CD4-positive, alpha-beta T cell treated with Interleukin-21 for 1 hour (primary cell): ENCODE measurements at places on chromosomes 3 and 15.

DNA sequence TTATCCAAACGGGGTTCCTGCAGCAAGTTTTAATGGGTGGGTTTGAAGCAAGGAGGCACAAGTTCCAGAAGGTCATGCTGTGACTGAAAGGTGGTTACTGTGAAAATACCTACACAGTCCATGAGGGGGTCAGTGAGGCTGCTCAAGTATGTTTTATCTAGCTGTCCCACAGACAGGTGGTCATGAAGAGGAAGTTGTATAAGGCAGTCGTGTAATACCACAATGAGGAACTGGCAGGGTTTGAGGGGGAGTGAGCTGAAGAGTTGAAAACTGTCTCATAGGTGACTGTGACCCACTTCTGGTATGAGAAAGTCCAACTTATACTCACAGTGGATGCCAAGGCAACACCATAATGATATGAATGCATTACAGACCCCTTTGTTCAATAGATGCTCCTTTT, 856.8 kb downstream of the OTOL1 start:
- DNase-seq: no peak

DNA sequence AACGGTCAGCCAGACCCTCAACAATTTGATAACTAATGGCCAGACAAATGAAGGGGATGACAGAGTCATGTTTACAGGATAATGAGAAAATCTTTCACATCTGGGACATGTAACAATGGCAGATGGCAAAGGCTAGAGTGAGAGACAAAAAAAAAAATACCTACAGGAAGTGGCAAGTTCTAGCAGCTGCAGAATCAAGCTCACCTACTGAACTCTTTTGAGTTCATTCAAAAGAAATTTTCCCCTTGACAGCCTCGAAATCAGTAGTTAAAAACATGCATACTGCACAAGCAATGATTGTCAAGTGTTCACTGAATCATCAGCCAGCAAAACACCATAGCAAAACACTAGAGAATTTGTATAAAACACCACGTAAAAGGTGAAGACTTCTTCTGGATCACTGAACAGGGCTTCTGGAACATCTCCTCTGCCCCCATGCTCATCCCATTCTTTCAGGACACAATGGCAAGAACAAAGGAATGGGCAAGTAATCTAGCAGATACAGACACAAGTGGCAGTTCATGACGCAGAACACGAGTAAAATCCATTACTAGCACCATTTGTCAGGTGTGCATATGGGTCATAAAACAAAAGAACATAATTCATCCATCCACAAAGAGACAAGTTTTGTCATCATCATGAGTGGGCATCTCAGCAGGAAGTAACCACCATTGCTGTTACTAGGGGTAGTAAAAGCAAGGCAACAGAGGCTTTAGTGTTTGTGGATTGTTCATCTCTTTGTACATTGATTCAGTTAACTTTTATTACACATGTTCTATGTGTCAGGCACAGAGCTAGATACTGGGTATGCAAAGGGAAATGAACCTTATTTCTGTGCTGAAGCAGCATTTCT, 13.8 kb upstream of the KCNMB2 start:
- no peak for DNase-seq

DNA sequence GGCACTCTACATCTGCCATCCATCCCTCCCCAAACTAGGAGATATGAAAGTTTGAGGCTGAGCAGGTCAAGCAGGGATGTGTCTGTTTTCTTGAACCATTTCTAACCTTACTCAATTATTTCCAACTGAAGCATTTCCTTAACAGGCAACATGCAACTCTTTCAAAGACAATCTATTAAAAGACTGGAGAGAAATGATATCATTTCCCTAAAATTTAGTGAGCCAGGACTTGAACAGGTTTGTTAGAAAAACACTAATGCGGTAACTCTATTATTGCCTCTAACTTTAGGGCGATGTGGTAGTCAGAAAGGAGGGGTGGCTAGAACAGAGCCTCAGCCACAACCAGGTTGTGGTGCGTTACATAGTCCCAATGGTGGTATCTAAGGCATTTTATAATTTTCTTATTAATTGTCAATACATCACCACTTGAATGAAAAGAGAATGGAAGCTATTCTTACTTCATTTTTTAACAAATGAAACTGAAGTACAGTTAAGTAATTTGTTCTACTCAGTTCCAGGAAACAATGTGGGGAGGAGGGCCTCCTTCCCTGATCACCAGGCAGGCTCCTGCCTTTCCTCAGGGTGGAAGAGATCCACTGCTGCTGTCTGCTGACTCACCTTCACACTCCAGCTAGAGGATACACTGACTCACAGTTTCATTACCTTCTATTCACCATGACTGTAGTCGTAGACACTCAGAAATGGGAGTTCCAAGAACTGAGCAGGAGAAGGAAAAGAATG, 22.8 kb downstream of the MYO1E start:
- DNase-seq: no peak

- no peak for DNase-seq
Observed at GRCh38 chr3:8525893-8526292, 24.3 kb downstream of the LMCD1 start.

GRCh38 chr15:32029409-32029861, 880 bp upstream of the CHRNA7 start:
- no peak for DNase-seq

GRCh38 chr3:13509816-13510192, 29.7 kb downstream of the HDAC11 start:
- DNase-seq: no peak

GRCh38 chr3:139378587-139379241, 10.7 kb downstream of the COPB2 start:
- no peak for DNase-seq

DNA sequence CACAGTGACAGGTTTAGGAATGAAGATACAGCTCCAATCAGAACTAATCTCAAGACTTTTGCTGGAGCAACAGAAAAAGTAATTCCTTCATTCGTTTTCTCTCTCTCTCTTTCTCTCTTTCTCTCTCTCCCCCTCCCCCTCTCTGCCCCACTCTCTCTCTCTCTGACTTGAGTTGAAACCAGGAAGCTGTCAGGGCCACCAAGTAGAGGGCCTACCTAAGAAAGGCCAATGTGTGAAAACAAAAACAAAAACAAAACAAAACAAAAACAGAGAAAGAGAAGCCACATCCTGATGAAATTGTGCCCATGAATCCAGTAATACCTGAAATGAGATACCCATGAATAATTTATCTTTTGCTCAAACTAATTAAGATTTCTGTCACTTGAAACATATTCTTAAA, 72.9 kb downstream of the ATP8B4 start:
- DNase-seq: no peak

DNA sequence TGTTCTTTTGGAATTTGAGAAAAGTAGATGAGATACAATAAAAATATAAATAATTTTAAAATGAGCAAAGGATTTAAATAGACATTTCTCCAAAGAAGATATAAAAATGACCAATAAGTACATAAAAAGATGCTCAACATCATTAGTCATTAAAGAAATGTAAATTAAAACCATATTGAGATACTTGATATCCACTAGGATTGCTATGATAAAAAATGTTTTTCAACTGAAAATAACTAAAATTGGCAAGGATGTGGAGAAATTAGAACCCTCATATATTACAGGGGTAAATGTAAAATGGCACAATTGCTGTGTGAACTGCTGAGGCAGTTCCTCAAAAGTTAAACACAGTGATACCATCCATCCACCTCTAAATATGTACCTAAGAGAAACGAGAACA, 38.8 kb downstream of the LRRFIP2 start:
- no peak for DNase-seq

DNA sequence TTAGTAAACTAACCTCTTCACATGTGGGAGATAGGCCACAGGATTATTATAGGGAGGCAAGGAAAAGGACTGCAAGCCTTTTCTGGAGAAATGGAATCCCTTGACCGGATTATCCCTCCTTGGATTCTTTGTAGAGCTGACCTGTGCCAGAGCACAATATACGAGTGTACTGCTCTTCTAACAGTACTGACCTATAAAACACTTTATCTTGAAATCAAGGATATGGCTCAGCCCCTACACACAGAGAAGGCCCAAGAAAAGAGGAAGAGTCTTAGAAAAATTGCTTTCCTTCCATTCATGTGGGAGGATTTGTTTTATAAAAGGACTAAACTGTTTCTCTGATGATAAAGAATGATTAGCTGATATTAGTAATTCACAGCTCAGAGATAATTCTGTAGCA, 42.2 kb downstream of the DMXL2 start:
- no peak for DNase-seq

GRCh38 chr15:71148048-71148447, 32.8 kb downstream of the THSD4 start:
- no peak for DNase-seq

DNA sequence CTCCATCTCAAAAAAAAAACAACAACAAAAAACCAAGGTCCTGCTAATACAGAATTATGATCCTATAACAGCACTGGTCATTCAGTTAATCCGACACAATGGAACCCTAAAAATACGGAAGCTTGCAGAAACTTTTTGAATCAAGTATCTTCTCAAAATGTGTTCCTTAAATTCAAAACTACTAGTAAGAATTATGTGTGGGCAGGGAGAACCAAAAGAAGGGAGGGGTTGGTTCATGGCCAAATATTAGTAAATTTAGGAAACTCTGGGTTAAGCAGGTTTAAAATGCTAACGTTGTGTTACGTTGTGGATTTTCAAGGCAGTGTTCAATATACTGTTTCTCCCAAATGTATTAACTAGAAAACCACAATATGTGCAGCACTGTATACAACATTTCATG, 115.5 kb downstream of the KLHL25 start:
- no peak for DNase-seq

DNA sequence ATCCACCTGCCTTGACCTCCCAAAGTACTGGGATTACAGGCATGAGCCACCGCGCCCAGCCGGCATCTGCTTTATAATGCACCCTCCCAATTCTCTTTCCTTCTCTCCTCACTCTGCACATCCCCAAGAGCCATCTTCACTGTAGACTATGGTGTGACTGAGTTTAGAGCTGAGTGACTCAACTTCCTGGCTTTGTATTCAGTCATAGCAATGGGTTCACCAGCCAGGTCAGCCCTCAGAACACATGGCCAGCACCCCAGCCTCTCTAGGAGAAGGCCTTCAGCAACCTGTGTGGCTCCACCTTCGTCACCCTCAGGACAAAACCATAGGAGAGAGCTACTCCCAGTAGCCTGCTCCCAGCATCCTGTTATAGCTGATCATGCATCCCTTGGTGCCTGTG, 33.0 kb downstream of the ARID3B start:
- DNase-seq: no peak

DNA sequence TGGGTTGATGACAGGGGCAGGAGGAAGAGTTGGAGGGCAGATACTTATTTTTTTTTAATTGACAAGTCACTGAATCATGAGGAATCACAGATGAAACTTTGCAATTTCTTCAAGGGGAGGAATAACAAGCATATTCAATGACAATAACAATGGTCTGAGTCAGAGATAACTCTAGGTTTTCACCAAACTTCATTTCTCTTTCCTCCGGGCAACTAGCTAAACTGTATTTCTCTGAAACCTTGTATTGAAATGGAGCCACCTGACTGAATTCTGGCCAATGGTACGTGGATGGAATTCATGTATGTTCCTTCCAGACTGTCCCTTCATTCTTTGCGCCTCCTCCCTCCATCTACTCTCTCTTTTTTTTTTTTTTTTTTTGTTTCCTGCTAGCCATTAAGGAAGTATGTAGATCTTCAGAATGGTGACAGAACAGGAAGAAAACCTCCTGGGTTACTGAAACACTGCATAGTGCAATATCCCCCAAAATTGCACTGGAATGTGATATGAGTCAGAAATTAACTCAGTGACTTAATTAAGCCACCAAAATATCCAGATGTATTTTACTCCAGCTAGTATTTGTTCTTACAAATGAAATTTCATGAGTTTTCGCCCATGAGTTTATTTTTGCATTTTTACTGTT, 495.4 kb downstream of the OTOL1 start:
- DNase-seq: no peak

GRCh38 chr3:172629470-172629869, 81.4 kb downstream of the NCEH1 start:
- DNase-seq: no peak

DNA sequence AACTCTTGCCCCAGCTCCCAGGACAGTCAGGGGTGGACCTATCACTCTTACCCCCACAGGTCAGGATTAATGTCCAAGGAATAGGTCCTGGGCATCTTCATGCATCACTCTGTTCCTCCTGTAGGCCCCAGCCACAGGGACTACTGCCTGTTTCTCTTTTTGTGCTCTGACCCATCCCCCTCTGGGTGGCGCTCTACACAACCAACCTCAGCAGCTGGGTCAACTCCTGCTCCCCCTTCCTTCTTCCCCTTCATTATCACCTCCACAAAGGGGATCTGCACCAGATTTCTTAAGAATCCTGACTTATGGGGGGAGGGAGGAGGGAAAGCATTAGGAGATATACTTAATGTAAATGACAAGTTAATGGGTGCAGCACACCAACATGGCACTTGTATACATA, 12.2 kb upstream of the TRANK1 start:
- no peak for DNase-seq

- DNase-seq: no peak
Observed at GRCh38 chr3:126928921-126929474, 53.9 kb upstream of the PLXNA1 start.

- no peak for DNase-seq
Observed at GRCh38 chr3:111846039-111846438, 13.0 kb upstream of the PHLDB2 start.

GRCh38 chr15:57218826-57219576, 157.3 kb upstream of the CGNL1 start:
- no peak for DNase-seq

- no peak for DNase-seq
Observed at GRCh38 chr15:88918738-88919137, 5.6 kb upstream of the MFGE8 start.

GRCh38 chr3:117688583-117688982, 979.0 kb downstream of the TUSC7 start:
- no peak for DNase-seq

DNA sequence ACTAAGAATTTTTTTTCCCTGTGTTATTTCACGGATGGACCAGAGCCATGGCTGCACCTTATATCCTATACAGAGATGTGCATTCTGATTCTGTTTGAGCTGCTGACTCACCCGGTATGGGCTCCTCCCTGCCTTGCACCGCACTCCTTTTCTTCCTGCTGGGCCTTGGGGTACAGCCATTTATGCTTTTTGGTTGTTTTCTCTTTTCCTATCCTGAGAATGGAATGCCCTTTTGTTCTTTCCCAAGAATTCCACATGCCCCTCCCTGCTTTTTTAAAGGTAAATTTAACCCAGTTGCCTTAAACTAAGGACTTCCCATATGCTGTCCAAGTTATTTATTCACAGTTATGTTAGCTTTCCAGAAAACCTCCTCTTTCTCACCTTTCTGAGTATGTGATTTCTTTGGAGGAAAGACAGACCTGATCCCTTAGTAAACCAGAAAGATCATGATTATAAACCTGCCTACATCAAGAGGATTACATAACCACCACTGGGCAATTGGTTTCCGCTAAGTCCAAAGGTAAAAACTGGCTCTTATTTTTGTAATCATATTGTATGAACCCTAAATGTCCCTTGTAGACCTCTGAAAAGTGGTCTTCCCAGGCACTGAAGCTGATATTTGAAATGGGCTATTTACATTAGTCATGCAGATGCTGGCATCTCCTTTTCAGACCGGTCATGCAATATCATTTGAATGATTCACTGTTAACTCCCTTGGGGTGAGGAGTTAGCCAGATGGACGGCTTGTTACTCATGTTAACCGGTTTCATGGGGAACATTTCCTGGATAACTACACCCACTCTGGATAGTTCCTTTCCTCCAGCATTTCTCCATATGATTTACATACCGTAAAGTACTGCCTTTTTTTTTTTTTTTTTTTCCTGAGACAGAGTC, 45.5 kb downstream of the TMOD3 start:
- DNase-seq: no peak

GRCh38 chr3:41198526-41198925, 779 bp upstream of the CTNNB1 start:
- peak; percentile 14 for DNase-seq
